ENCODE measurements at places on chromosomes 12 and 14. TPM values are rescaled to one million over a fixed set of nuclear protein-coding genes. Genes with fewer than 3 reads are reported as not detected.

GRCh38 chr14:75285331-75285730 is 6.7 kb downstream of the FOS start:
- DNase-seq, result no peak

DNA sequence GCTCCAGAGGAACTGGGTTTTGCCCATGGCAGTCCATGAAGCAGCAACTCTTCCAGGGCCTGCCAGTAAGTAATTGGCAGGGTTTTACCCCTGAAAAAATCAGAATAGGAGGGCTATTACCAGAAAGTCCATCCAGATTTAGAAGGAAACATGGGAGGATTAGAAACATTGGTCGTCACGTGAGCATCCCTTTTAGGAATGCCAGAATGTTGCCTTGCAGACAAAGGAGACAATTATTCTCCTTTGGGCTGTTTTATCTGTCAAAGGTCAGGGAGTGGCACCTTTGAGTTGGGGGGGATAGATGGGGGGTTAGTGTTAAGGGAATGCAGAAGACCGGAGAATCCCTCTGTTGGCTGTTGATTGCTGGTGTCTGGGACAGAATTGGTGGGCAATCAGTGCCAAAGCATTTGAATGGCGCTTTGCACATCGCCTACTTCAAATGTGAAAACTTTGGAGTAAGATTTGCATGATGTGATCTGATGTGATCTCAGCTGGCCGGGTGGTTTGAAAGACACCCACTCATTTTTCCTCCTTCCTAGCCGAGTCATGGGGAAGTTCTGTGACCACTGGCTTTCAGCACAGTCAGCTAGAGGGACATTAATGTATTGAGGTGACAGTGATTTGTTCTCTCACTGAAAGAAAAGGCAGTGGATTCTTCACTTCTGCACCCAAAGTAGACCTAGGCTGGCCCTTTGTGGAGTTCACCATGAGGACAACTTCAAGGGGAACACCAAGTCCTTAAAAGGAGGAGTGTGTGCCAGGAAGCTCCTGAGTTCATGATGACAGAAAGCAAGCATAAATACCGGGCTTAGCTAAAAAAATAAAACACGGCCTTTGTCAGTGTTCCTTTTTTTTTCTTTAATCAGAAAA is 31.4 kb downstream of the FLVCR2 start:
- DNase-seq, result no peak

GRCh38 chr14:51107801-51108200 is 12.9 kb upstream of the TRIM9 start:
- no peak for DNase-seq

SLC38A2 gene
- 745 TPM for total RNA-seq
